ENCODE measurements at places on chromosomes 1 and 21.

GRCh38 chr1:94773931-94774422 is 46.2 kb upstream of the SLC44A3 start:
- DNase-seq, result no peak

- no peak for DNase-seq
These were observed 199.8 kb downstream of the USH2A start for GRCh38 chr1:216223486-216223885.

DNA sequence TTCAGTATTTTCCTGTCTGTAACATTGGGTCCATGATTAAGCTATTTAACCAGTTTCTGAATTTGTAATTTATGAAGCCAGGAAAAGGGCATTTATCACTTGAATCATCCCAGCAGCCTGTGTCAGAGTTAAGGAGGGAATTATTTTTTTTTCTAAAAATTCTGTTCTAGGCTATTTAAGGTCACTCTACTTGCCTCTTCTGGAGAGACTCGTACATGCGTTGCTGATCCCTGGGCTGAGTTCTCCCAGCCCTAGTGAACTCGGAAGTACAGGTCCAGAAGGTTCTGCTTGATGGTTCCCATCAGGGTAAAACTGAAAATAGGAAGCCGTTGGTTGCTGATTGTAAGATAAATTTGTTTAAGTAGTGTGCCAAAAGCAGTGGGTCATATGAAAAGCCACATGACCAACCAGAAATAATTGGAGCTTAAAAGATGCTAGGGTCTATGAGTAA is 90.7 kb downstream of the GPR88 start:
- no peak for DNase-seq

DNA sequence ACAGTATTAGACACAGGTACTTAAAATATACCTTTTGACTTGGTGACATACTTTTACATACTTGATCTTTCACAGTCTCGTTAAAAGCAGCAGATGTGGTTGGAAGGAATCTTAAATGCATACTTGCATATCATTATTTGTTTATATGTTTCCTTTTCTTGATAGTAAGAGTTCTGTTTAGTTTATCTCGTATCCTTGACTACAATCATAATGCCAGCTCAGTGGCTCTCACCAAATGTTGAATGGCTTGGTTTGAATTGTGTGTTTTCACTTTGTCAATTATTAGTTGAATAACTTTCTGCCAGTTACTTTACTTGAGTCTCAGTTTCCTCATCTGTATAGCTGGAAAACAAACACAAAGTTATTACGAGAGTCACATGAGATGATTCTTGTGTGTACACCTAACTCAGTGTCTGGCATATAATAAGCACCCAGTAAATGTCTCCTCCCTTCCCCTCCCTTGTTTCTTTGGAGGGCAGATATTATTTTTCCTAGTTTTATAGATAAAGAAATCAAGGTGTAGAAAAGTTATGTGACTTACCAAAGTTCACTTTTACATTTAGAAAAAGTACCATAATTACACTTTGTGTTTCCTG is 131.6 kb upstream of the IVNS1ABP start:
- no peak for DNase-seq

GRCh38 chr21:33836408-33836807 is 79.2 kb downstream of the ATP5PO start:
- DNase-seq, result no peak

GRCh38 chr1:201469645-201470074 is 672 bp upstream of the PHLDA3 start:
- no peak for DNase-seq

DNA sequence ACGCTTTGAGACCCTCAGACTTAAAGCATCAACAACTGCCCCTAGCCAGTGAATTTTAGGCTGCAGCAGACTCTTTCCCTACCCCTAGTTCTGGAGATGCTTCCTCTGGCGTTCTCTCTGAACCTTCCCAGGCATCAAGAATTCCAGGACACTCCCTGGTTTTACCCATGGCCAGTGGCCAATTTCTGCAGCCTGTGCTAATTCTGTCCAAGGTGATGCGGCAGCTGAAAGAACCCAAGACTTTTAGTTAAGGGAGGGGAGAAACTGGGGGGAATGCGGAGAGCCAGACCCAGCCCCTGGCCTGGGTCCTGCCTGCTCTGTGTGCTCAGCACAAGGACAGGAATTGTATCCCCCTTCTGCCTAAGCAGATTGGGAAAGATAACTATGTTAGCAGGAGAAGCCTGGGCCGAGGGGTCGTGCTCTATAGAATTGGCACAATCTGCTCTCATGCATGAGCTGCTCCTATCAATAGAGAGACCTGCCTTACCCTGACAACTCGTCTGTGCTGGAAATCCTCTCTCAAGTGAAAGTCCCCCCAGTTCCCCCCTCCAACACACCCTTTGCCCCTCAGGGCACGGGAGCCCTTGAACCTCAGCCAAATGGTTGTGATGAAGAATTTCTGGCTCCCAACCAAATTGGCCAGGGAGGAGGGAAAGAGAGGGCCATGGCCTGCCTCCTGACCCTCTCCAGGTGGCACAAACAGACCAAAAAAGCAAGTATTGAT is 5.4 kb upstream of the GJA8 start:
- no peak for DNase-seq

DNA sequence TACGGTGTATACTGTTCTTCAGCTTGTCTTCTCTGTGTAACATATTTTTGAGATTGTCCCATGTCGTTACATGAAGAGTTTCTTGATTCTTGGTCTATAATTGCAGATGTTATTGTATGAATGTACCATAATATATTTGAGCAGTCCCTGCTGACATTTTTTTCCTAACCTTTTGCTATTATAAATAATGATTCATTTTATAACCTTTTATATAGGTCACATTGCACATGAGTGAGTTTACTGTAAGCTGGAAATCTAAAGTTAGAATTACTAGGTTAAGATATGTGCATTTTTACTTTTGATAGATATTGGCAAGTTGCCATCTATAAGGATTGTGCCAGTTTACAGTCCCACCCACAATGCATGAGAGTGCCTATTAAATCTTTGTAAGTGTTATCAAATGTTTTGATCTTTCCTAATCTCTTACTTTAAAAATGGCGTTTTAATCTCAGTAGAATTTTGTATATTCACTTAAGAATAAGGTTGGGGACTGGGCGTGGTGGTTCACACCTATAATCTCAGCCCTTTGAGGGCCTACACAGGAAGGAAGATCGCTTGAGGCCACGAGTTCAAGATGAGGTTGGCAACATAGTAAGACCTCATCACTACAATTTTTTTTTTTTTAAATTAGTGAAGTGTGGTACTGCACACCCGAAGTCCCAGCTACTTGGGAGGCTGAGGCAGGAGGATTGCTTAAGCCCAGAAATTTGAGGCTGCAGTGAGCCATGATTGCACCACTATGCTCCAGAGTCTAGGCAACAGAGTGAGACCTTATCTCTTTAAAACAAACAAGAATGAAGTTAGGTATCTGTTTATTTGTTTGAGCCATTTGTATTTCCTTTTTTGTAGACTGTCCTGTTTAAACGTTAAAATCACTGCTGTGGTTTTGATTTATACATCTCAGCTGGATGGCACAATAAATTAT is 36.5 kb downstream of the ZMYM1 start:
- DNase-seq, result no peak

- DNase-seq, result no peak
These were observed 64.6 kb upstream of the AK4 start for GRCh38 chr1:65083263-65083896.

GRCh38 chr1:207799989-207800648 is 48.3 kb downstream of the CD46 start:
- DNase-seq, result peak; percentile 51

DNA sequence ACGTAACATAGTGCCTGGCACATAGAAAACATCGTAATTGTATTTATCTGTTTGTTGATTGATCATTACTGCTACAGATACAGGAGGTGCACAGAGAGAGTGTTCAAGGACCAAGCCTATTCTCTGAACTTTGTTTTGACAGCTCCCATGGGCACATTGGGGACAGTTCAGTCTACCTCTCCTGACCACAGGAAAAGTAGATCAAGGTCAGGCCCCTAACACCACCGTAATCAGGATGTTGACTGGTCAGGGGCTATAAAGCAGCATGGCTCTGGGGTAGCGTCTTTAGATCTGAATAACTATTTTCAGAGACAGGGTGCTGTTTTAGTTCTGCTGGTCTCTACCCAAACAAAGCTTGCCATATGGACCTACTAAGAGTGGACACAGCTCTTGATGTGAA is 223.1 kb upstream of the IRF2BP2 start:
- no peak for DNase-seq

DNA sequence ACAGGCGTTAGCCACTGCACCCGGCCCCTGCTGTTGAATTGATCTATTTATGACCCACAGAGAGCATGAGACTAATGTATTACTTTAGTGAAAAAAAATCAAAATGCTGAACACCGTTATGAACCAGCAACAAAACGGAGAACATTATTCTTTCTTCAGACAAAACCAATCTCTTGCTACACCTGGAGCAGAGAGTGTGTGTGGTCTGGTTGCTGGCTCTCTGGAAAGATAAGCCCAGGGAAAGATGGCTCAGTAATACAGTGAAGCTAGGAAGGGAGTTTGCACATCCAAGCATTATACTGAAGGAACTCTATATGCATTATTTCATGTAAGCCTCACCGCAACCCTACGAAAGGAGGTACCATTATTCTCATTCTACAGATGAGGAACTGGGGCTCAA is 117.0 kb downstream of the GLUL start:
- no peak for DNase-seq

DNA sequence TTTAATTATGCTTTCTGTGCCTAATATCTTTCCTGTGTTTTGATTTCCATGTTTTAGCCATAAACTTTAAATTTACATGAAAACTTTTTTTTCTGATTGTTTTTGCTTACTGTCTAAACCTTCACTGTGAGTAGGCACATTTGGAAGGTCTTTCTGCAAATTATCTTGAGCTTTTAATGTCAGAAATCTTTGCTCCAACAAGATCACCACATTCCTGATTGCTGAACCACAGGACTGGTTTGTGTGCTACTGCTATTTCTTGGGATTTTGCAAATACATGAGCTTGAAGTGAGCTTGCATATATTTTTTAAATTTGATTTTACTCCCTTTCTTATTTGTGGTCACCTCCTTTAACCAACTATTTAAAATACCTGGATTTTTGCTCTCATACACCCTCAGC is 61.3 kb downstream of the PTBP2 start:
- no peak for DNase-seq

GRCh38 chr1:73537400-73537799 is 660.6 kb downstream of the LRRIQ3 start:
- DNase-seq, result no peak

DNA sequence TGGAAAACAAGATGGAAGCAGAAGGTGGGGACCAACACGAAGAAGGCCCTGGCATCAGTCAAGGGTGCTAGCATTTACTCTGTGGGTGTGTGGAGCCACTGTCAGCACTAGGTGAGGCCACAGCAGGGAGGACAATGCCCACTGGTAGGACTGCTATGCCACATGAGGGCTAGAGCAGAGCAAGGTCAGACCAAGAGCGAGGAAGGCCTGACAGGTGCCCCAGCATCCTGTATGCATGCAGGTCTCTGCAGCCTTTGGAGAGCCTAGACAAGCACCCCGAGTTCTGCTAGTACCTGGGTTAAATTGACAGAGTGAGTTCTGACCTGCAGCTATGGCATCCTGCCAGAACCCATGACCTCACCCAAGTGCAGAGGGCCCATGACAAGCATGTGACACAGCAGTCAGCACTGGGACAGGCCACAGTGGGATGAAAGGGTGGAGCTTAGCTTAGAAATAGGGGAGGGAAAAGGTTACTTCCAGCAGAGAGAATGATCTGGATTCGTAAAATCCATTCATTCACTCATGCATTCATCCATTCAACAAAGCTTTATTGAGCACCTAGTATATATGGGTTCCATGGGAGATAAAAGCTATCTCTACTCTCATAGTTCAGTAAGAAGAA is 9.0 kb upstream of the CSF1 start:
- no peak for DNase-seq

GRCh38 chr1:243892456-243892855 is 42.4 kb upstream of the AKT3 start:
- DNase-seq, result no peak

- DNase-seq, result no peak
These were observed 6.1 kb downstream of the TFF3 start for GRCh38 chr21:42308914-42309752.

- no peak for DNase-seq
These were observed 57.2 kb downstream of the LAMC1 start for GRCh38 chr1:183080406-183080805.

GRCh38 chr1:155300024-155300423 is 1.2 kb downstream of the PKLR start:
- DNase-seq, result no peak

GRCh38 chr1:64975127-64975526 is 8.8 kb upstream of the JAK1 start:
- DNase-seq, result no peak

- DNase-seq, result no peak
These were observed 10.3 kb upstream of the SPRR2B start for GRCh38 chr1:153081736-153082135.

GRCh38 chr1:232317350-232317749 is 312.6 kb downstream of the SIPA1L2 start:
- no peak for DNase-seq

GRCh38 chr1:196380316-196380715 is 227.9 kb downstream of the KCNT2 start:
- no peak for DNase-seq

GRCh38 chr1:226938903-226939437 is 1.1 kb upstream of the COQ8A start:
- DNase-seq, result peak; percentile 64

DNA sequence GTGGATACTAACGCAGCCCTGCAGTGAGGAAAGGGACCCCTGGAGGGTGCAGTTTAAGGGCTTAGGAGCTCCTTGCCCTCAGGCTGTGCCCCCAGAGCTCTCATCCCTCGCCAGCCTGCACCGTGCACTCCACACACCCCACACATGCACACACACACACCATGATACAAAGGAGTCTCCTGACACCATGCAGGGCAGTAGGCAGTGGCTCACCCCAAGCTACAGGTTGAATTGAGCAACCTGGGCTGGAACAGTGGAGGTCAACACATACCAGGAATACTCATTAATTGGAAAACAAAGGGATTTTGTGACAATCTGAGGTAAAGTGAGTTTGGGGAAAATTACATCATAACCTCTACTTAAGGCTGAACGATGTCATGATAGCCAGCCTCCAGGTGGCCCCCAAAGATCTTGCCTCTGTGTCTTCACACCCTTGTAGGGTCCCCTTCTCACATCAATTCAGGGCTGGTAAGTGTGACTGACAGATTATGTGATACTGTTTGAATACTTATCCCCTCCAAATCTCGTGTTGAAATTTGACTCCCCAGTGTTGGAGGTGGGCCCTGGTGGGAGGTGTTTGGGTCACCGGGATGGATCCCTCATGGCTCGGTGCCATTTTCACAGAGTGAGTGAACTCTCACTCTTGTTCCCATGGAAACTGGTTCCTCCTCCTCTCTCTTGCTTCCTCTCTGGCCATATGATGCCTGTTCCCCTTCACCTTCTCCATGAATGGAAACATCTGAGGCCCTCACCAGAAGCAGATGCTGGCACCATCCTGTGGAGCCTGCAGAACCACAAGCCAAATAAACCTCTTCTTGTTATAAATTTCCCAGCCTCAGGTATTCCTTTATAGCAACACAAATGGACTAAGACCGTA is 111.0 kb upstream of the RAB4A start:
- no peak for DNase-seq

- no peak for DNase-seq
These were observed 137.4 kb downstream of the SYT2 start for GRCh38 chr1:202572867-202573266.
